CD4-positive, alpha-beta T cell treated with Interferon gamma for 1 hour (primary cell): ENCODE measurements at places on chromosomes 16 and 17.

DNA sequence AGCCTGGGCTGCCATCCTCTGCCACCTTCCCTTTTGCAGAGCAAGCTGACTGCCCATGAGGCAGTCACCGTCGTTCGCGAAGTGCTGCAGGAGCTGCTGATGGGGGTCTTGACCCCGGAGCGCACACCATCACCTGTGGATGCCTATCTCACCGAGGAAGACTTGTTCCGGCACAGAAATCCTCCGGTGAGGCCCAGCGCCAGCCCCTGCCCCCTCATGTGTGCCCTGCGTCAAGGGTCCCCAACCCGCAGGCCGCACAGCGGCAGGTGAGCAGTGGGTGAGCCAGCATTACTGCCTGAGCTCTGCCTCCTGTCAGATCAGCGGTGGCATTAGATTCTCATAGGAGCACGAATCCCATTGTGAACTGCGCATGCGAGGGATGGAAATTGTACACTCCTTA is 7.7 kb upstream of the EPN3 start:
- no peak for DNase-seq

DNA sequence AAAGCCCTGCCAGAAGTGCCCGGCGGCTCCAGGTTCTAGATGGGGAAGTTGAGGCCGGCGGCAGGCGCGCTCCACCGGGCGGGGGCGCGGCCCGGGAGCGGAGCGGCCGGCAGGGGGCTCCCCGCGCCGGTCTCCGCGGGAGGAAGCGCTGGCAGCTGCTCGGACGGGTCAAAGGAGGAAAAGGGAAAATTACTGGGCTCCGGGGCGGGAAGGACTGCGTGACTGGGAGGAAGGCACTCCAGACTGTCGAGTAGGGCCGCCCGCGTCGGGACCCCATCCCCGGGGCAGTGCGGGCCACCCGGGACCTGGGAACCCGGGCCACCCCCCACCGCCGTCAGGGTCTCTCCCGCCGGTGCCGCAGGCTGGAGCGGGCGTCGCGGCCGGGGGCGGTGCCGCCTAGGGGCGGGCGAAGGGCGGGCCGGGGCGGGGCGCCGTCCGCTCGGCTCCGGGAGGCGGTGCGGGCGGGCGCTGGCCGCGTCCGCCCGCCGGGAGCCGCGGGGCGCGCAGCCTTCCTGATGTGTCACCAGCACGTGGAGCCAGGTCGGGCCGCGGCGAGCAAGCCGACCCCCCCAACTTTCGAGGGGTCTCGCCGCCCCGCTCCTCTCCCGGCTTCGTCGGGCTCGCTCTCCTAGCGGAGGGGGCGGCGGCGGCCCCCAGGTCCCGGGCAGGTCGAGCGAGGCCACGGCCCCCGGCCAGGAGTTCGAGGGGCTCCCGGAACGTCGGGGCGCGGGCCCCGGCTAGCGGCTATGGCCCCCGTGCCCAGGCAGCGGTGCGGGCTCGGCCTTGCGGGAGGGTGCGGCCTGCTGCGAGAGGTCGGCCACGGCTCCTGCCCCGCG is 167.5 kb downstream of the RAB11FIP4 start:
- DNase-seq = peak; percentile 64

GRCh38 chr17:78897664-78898047 is 5.3 kb downstream of the CEP295NL start:
- no peak for DNase-seq

DNA sequence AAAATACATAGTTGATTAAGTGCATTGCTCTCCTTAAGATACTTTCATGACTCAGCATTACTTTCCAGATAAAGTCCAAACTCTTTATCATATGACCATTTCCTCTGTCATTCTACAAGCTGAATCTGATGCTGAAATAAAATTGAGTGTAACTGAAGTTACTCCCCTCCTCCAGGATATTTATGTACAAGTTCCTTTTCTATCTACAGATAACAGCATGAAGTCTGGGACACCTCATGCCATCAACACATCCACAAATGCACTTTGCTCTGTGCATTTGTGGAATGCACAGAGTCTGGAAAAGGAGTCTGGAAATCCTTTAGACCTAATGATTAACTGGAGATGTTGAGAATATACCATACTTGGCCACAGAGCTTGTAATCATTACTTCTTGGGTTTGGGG is 60.5 kb downstream of the ACSM2B start:
- DNase-seq = no peak

DNA sequence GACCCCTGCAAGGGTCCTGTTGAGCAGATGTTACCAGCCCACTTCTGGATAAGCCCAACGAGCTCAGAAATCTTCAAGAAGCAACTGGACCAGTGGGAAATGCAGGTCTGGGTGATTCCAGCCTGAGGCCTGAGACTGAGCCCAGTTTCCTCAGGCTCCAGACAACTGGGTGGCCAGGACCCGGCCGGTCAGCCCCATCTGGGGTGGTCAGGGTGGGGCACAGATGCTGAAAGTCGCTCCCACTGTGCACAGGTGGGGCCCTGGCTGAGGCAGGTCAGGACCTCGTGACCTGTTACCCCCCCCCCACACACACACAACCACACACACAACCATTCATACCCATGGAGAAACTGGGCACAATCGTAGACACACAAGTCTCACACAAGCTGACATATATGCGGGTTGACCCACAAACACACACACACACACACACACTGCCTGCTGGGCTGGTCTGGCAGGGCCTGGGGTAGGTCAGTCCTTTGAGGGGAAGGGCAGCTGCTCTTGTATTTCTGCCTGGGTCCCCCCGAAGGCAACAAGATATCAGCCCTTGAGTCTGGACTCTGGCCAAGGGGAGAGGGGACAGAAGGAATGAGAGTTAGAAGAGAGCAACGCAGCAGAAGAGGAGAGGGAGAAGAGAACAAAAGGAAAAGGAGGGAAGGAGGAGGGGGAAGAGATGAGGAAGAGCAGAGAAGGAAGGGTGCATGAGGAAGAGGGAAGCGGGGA is 99.0 kb upstream of the CDH5 start:
- no peak for DNase-seq

- no peak for DNase-seq
Observed at GRCh38 chr16:2928796-2929195, 17.1 kb downstream of the FLYWCH1 start.

GRCh38 chr17:5971969-5972368 is 98.2 kb upstream of the WSCD1 start:
- no peak for DNase-seq

GRCh38 chr17:36921095-36921851 is 16.0 kb upstream of the LHX1 start:
- DNase-seq = no peak

GRCh38 chr17:42407289-42407836 is 15.7 kb downstream of the CAVIN1 start:
- DNase-seq = peak; percentile 70
